Caki2 (cell line): ENCODE measurements at places on chromosomes 2 and 18. TPM values are rescaled to one million over a fixed set of nuclear protein-coding genes. Genes with fewer than 3 reads are reported as not detected.

GRCh38 chr2:2930841-2931240 is 446.8 kb downstream of the EIPR1 start:
- no peak for DNase-seq

DNA sequence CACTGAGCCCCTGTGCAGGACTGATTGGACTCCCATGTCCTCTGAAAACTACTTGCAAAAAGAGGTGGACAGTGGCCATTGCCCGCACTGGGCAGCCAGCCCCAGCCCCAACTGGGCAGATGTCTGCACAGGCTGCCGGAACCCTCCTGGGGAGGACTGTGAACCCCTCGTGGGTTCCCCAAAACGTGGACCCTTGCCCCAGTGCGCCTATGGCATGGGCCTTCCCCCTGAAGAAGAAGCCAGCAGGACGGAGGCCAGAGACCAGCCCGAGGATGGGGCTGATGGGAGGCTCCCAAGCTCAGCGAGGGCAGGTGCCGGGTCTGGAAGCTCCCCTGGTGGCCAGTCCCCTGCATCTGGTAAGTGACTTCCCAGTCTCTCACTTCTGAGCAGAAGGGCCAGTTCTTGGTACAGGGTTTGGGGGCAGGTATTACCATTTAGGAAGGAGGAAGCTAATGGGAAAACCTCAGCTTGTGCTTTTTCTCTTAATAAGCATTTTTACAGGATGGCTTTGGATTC is 44.1 kb downstream of the TNFRSF11A start:
- DNase-seq = no peak

GRCh38 chr2:18123211-18123570 is 244.7 kb downstream of the KCNS3 start:
- no peak for DNase-seq

GRCh38 chr2:39373181-39373802 is 63.8 kb downstream of the MAP4K3 start:
- DNase-seq = no peak

B4GALT6 gene
- total RNA-seq = 0.78 and 1.0 TPM in 2 replicates

DNA sequence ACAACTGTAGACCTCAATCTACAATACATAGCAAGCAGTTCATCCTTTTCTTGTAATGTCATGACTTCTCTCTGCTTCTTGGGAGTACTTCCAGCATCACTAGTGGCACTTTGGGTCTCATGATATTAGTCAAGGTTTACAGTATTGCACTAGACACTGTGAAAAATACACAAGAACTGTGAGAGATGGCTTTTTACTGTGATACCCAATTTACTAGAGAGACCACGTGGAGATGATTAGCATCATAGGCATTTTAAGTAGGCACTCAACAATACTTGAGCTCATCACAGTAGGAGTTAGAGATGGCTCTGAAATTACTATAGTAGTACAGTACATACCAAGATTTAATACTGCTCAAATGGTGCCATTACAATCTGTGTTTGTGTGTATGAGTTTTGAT is 112.8 kb upstream of the EML6 start:
- no peak for DNase-seq

GRCh38 chr2:166180951-166181812 is 53.4 kb upstream of the SCN1A start:
- peak; percentile 49 for DNase-seq

DSG4 gene
- total RNA-seq = not detected in 2 replicates

HOXD9 gene
- total RNA-seq = 9.5 and 13.4 TPM in 2 replicates

DNA sequence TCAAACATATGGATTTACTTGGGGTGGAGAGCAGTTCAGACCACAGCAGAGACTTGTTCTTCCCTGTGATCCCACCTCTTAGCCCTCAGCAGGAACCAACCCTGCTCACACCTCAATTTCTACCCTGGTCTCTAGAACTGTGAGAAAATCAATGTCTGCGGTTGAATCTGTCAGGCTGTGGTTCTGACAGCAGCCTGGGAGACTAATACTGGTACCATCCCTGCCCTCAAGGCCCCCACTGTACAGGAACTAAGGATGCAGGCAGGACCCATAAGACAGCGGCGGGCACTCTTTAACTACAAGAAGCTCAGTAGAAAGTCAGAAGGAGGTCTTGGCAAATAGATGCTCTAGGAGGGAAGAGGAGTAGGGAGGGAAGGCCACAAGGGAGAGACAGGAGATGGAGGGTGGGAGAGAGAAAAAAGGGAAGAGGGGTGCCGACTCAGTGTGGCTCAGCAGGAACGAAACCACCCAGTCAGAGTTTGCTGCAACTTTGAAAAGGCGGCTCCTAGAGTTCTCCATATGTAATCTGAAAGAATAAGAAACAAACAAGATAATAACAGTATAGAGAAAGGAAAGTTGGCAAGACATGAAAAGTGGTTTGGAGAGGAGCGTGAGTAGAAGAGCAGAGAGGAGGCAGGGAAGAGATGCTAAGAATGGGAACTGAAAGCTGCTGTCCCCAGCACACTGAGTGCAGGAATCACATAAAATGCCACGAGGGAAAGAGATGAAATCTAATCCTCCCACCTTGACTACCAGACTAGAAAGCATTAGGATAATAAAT is 323.9 kb upstream of the ID2 start:
- no peak for DNase-seq

HJURP gene
- 33.9 and 34.9 TPM in 2 replicates for total RNA-seq

EPHA4 gene
- 7.5 and 37.2 TPM in 2 replicates for total RNA-seq

DNA sequence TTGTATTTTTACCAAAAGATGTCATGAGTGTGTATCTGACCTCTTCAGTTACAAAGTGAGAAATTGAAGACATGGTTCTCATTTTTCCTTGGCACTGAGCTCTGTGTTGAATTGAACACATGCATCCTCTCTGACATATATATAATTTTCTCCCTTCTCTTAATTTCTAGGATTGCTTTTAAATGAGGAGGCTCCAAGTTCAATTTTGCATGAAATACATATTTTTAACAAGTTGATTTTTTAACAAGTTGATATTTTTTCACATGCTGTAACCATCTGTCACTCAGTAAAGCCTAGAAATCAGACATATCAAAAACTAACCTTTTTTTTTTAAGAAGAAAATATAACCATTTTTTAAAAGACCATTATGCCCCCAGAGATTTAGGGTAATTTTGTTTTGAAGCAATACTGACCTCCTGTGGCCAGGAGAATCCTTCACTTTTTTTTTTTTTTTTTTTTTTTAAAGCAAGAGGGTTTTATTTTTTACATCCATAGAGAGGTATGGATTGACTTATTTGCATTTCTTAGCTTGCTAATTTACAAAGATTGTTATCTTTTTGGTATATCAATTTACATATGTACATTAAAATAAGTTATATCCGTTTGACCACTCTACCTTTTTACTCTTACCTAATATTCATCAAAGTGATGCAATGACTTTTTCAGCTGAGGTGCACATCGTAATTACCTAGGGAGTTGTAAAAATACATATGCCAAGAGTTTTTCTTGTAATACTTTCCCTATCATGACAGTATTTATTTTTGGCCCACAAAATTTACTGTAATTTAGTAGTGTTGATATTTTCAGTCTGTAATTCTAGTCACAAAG is 161.8 kb downstream of the SOCS6 start:
- peak; percentile 16 for DNase-seq

DNA sequence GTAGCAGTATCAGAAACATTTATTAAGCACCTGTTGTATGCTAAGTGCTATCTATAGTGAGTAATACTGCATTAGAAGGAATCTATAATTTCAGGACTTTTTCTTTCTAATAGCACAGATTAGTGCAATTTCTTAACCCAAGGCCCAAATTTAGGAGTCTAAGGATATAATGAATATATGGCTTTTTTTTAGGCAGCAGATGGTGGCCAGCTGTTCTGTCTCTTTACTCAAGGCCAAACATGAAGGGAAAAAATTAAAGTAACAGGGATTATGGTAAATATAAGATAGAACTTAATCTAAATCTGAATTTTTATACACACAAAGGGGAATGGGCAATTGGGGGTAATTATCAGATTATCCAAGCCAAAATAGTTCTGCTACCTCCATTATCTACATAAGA is 230.6 kb upstream of the SP5 start:
- DNase-seq = no peak

GRCh38 chr2:54572636-54573536 is 116.8 kb downstream of the SPTBN1 start:
- peak; percentile 82 for DNase-seq

- DNase-seq = no peak
These were observed 19.5 kb upstream of the WIPF1 start for GRCh38 chr2:174617120-174617519.

GRCh38 chr2:36780231-36780839 is 83.8 kb downstream of the VIT start:
- peak; percentile 53 for DNase-seq

GRCh38 chr18:58781627-58782194 is 83.0 kb upstream of the ZNF532 start:
- peak; percentile 44 for DNase-seq

- no peak for DNase-seq
These were observed 113.7 kb downstream of the EPB41L3 start for GRCh38 chr18:5430131-5430530.

DNA sequence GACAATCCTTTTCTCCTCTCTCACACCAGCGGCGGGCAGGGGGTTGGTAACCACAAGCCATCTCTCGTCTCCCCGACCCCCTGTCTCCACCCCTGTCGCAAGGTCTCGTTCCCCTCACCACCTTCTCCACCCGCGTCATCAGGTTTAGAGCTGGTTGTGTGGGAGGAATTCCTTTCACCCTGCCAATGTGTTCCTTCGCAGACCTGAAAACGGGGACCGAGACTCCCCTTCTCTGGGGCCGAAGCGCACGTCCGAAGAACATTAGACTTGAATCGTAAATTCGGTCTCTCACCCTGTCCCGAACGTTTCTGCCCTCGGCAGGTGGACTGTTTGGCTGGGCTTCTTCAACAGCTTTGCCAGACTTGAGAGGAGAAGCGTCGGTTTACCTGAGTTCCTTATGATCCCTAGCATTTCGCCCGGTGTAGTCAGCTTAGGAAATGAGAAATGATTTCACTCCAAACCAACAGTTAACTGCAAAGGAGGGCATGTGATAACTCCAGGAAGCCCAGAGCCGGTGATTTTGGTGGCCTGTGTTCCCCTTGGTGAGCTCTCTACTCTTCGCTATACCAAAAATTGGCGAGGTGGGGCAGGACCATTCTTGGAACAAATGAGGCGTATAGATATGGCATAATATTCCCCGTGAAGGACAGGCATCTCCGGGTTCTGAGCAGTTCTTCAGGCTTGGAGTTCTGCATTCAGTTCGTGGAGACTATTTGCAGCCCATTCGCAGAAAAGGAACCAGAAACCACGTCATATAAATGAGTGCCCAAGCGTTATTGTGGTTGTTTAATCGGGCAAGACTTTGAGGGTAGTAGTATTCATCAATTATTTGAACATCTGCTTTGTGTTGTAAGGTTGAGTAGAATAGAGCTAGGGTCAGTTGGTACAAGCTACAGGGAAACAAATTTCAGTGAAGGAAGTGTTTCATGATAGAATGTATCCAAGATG is 694 bp downstream of the CFAP36 start:
- DNase-seq = peak; percentile 25

DNA sequence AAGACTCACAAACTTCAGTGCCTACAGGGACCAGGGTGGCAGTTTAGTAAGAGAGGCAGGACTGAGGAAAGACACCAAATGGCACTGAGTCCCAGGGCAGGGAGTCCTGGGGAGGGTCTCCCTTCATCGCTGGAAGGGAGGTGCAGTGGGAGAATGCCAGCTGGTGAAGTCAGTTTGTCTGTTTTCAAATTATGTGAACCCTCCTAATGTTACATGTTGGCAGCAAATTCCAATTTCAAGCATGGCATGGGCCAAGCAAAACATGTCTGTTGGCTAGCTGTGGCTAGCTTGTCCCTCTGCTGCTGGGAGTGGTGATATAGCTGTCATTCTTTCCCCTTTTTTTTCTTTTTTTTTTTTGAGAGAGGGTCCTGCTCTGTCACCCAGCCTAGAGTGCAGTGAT is 55.9 kb upstream of the HAAO start:
- no peak for DNase-seq

DNA sequence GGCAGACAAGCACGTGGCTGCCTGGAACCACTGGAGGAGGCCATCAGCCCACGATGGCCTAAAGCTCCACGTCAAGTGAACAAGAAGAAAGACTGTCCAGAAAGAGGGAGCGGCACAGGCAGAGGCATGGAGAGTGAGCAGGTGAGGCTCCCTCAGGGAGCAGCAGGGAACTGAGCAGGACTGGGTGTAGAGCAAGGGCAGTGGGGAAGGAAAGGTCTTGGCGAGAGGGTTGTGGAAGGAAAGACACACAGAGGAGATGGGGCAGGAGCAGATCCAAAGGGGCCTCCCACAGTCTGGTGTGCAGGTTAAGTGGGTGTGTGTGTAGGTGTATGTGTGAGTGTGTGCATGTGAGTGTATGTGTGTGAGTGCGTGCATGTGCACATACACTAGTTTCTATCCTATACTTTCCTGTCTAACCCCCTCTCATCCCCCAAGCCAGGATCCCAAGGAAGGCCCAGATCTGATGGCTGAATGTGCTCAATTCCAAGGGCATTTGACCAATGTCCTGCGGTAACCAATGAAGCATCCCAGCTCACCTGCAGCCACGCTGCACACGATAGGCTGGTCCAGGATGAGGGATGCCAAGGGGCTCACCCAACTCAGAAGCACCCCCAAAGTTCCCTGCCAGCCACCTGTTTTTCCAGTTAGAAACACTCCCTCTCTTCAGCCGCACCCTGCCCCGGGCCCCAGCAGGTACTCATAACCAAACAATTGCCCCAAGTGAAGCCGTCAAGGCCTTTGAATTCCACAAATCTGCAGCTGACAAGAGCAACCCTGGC is 262.5 kb upstream of the RAB6C start:
- no peak for DNase-seq

- DNase-seq = no peak
These were observed 43.8 kb downstream of the REEP1 start for GRCh38 chr2:86293612-86294011.

DNA sequence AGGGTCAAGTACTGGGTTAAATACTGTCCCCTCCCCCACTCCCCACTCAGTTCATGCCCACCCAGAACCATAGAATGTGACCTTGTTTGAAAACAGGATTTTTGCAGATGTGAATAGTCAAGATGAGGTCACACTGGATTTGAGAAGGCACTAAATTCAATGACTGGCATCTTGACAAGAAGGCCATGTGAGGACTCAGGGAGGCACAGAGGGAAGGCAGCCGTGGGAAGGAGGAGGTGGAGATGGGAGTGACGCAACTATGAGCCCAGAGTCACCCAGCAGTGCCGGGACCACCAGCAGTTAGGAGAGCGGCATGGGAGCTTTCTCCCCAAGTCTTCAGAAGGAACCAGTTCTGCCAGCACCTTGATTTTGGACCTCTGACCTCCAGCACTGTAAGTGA is 257.3 kb downstream of the BCL2 start:
- DNase-seq = no peak

GRCh38 chr2:55137024-55137958 is 87.0 kb upstream of the RTN4 start:
- DNase-seq = no peak

NEU4 gene
- total RNA-seq = 0.24 and 5.9 TPM in 2 replicates
